IPS DF 6.9 (cell line): ENCODE measurements at places on chromosomes 7 and 10.

GRCh38 chr10:122487174-122487765 lies 25.9 kb downstream of the HTRA1 start:
- DNase-seq = no peak

DNA sequence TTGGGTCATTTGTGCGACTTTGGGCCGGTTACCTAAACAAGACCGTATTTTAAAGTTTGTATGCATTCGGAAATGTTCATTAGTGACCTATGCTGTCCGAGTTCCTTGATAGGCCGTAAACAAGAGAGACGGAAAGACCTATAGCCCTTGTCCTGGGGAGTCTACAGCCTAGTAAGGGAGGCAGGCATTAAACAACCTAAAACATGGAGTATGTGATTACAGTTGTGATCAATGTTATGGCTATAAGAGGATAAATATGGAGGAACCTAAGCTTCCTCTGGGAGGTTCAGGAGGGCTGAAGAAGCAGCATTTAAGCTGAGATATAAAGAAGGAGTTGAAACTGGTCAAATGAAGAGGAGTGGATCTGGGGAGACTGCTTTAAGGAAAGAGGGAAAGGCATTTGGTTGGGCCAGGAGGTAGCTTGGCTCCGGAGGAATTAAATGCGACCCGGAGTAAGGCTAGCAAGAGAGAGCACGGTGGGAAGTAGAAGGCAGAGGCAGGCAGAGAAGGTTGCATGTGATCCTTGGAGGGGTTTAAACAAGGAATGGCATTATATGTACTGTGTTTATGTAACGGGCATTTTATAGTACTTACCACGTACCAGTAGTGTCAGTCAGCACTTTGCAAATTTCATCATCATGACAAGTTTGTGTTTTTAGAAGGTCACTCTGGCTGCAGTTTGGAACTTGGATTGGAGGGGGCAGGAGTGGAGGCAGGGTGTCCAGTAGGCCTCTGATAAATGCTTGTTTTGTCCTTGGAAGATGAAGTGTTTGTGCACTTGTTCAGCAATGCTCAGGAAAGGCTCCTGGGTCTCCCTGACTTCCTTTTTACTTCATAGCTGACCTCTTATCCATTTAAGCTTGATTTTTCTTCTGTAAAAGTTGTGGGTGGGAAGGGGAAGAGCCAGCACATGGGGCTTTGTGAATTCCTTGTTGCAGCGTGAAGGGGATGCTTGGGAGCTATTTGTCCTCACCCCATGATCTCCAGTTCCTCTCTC lies 1.0 kb upstream of the AVPI1 start:
- DNase-seq = no peak

- DNase-seq = no peak
Observed at GRCh38 chr7:143410521-143411004, 1.9 kb upstream of the EPHA1 start.

GRCh38 chr10:132058793-132059759 lies 6.7 kb upstream of the JAKMIP3 start:
- no peak for DNase-seq

DNA sequence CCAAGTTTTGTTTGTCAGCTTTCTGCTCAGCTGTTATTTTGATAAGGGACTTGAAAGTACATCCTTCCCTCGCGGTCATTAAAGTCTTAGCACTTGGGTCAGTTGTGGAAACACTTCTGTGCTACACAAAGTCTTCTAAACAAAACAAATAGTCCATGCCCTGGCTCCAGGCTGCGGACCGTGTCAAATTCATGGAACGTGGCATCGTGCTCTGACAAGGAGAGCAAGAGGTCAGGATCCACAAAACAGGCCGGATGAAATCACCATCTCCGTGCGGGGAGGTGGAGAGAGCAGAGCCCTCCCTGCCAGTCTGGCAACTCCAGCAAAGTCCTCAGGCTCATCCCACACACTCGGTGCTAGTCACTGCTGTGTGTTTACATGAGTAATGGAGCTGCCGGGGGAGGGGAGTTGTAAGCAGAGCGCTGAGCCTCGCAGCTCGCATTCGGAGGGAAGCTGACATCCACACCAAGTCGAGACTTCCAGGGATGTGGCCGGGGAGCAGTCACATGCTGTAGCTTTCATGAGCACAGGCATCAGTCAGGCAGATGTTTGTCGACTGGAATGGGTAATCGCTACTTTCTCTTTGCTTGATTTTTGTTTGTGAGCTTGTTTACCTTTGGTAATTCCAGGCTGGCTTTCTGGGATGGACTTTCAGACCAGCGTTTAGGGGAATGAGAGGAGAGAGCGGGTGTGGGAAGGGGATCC lies 147.6 kb downstream of the ARID5B start:
- peak; percentile 43 for DNase-seq

DNA sequence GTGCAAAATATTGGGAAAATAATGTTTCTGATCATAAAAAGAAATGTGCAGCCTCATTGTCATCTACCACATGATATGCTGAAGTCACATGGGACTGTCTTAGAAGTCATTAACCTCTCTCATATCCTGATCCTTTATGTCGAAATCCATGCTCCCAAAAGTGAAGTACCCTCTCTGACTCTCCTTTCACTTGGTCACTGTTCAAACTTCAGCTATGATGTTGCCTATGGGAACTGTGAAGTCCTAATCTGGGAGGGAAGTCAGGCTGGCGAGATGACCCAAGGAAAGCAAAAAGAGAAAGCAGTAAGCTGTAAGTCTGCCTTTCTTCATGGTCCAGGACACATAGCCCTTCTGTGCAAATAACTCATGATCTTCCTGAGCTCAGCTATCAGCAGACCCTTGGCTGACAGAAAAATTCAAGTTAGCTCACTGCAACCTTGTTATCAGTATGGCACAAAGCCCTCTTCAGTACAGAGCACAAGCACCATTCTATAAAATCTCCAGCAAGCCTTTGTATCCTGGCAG lies 29.5 kb downstream of the WASL start:
- no peak for DNase-seq

- no peak for DNase-seq
Observed at GRCh38 chr7:91526404-91526803, 262.2 kb downstream of the FZD1 start.

DNA sequence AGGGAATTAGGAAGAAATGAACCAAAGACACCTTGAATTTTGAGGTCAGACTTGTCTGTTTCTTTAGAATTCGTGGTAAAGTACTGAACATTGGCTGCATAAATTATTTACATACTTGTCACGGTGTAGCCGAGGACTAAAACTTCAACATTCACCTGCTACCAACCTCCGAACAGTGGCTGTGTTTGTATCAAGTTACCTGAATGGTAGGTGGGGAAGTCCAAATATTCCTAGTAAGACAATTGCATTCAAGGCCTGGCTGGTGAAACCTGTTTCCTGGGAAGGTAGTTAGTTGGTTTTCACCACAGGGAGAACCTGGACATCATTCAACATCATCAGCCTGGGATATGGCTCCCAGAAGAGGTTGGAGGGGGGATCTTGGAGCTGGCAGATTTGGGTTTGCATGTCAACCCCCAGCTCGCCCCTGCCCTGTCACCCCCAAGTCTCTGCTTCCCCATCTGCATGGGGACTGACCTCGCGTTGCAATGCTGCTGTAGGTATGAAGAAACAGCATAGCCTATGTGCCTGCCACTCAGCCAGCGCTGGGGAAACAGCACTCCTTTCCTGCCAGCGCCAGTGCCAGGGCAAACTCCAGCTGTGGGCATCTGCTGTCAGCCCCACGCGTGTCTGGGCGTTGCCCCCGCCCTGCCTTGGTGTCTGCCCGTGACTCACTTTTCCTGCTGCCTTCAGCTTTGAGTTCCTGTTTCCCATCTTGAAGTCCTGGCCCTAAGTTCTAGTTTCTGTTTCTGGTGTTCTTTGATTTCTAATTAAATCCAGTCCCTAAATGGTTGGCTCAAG lies 12.7 kb upstream of the LARP4B start:
- no peak for DNase-seq

DNA sequence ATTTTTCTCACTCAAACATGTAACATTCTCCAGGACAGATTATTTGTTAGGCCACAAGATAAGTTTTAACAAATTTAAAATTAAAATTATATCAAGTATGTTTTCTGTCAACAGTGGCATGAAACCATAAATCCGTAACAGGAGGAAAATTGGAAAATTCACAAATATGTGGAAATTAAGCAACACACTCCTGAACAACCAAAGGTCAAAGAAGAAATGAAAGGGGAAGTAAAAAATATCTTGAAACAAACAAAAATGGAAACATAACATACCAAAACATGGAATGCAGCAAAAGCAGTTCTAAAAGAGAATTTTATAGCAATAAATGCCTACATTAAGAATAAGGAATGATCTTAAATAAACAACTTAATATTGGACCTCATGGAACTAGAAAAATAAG lies 147.3 kb downstream of the ZEB1 start:
- no peak for DNase-seq

DNA sequence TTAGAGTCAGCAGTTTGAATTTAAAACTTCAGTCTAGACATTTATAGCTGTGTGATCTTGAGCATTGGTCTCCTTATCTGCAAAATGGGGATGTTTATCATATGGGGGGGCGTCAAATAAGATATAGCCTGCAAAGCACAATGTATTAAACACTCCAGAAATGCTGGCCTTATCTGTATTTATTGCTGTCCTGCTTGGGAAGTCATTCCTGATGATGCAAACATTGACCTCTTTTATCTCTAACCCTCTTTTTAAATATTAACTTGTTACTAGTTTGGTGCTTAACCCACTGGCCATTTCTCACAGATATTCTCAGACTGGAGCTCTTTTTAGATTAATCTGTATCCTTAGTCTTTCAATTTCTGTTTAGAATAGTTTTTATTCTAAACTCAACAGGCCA lies 13.2 kb downstream of the MRPS33 start:
- DNase-seq = no peak

DNA sequence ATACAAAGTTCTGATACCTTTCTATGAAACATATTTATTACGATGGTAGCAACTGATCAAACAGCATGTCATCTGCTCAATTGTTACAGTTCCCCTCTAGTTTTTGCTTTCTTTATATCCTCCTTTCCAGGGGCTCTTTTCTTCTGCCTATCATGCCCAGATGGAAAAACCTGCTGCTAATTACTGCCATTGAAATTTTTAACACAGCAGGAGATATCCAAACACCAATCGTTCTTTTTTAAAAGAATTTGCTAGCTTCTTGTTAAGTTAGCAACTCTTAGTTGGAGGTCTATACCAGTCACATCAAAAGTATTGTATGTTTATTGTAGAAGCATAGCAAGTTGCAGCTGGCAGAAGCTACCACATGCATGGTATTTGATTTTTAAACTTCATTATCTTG lies 768.5 kb downstream of the NXPH1 start:
- no peak for DNase-seq

- no peak for DNase-seq
Observed at GRCh38 chr7:103048833-103049232, 25.8 kb downstream of the FBXL13 start.

DNA sequence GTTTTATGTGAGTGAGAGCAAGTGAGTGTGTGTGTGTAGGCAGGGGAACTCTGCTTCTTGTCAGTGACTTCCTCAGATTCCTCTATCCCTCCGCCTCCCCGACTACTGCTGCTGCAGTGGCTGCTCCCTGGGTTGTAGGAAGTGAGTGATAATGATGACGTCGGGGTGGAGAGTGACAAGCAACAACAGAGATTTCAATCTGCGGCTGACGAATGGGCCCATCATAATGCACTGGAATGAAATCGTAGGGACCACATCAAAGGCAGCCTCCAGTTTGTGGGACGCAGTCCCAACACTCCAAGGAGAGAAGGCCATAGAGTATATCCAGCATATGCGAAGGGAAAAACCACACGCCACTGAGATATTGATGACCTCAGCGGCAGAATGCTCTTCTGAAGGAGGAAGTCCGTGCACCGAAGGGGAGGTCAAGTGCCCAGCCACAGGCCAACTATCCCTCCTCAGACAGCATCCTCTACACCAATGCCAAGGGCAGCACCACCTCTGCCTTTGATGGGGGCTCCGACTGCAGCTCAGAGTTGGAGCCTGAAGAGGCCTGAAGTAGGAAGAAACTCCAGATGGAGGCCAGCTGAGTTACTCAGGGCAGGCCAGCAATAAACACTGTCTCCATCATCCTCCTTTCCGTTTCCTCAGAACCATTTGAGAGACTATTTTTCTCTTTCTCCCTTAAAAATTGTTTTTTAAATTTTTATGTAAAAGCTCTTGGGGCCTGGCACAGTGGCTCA lies 11.3 kb upstream of the STMP1 start:
- no peak for DNase-seq

GRCh38 chr7:37191797-37192196 lies 256.9 kb downstream of the ELMO1 start:
- no peak for DNase-seq

GRCh38 chr10:29994811-29995210 lies 64.6 kb downstream of the JCAD start:
- no peak for DNase-seq

DNA sequence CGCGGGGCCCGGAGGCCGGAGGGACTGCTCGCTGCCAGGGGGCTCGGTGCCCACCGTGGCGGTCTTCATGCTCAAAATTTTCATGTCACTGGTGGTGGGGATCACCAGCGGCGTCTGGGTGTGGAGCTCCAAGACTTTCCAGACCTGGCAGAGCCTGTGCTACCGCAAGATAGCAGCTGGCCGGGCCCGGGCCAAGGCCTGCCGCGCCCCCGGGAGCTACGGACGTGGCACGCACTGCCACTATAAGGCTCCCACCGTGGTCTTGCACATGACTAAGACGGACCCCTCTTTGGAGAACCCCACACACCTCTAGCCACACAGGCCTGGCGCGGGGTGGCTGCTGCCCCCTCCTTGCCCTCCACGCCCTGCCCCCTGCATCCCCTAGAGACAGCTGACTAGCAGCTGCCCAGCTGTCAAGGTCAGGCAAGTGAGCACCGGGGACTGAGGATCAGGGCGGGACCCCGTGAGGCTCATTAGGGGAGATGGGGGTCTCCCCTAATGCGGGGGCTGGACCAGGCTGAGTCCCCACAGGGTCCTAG lies 2.0 kb downstream of the FZD9 start:
- no peak for DNase-seq

DNA sequence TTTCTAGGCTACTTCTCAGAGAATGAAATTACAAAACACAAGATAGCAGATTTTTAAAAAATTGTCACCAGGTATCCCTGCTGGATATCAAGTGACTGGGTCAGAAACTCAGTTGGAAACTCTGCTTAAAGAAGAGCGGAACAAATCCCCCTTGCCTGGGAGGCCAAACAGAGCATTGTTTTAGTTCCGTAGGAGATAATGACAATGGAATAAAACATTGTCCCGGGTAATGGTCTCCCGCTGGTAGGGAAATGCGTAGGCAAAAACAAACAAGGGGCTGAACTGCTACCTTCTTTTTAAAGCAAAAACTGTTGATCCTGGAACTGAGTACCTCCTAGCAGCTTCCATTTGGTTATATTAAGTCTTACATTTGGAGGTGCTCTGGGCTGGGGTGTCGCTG lies 21.3 kb upstream of the VAX1 start:
- DNase-seq = no peak

- no peak for DNase-seq
Observed at GRCh38 chr7:45390731-45391130, 183.4 kb upstream of the ADCY1 start.

GRCh38 chr7:2893411-2893861 lies 49.3 kb upstream of the GNA12 start:
- no peak for DNase-seq

GRCh38 chr10:54525816-54526215 lies 275.2 kb downstream of the PCDH15 start:
- DNase-seq = no peak
